ENCODE measurements at places on chromosomes 13 and 19.

DNA sequence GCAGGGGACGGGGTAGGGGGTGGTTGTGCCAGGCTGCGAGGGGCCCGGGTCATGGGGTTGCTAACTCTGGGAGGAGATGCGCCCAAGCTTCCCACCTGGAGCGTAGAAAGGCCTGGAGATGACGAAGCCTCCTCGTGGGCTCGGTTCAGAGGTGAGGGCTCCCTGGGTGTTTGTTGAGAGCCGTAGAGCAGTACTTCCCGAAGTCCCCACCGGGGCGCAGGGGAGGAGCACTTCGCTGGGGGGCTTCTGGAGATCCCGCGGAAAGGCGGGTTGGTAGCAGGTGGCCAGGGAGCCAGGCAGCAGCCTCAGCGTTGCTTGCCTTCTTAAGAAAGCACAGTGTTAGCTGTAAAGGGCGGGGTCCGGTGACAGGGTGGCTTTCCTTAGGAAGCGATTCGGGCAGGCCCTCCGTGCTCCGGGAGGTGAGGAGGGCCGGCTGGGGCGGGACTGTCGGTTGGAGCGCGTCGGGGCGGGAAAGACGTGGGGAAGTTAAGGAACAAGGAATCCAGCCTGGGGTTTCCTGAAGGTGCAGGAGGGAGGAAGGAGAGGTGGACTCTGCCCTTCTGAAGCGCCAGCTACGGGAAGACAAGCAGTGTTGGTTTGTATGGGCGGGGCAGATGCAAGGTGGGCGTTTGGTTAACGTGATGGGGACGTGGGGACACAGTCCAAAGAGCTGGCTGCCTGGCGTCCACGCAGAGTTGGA, 3.3 kb downstream of the VSTM2B start:
- DNase-seq: no peak

DNA sequence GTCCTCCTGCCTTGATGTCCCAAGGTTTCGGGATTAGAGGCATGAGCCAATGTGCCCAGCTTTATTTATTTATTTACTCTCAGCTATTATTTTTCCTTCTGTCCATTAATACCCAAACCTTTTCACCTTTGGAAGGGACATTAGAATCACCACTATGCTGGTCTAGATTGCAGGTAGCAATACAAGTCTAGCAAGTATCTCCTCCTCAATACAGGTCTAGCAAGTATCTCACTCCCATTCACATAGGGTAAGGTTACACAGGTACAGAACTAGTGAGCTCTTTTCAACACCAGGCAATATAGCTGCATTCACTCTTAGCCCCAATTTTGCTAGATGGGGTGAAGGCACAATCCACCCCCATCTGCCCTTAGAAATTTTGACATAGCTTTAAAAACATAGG, 17.4 kb upstream of the SPRYD7 start:
- DNase-seq: no peak

GRCh38 chr13:109439813-109440212, 346.6 kb downstream of the IRS2 start:
- no peak for DNase-seq

DNA sequence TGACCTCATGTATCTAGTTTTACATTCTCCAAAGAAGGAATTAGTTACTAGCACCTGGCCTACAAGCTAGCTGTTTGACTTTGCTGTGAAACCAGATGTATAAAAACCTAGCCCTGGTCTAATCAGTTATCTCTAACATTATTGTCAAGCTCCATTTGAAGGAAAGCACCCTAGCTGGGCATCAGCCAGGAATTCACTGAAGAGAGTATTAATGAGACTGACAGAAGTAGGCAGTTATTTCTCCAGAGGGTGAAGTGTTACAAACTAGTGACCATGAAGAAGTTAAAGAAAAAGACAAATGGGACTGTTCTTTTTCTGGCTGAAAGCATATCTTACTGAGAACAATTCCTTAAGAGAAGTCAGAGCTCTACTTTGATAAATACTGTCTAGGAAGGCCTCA, 2529.3 kb upstream of the PCDH20 start:
- DNase-seq: no peak

- no peak for DNase-seq
These were observed 61.0 kb upstream of the SHISA2 start for GRCh38 chr13:26112843-26113242.

GRCh38 chr19:47267350-47267759, 7.3 kb upstream of the INAFM1 start:
- no peak for DNase-seq

- no peak for DNase-seq
These were observed 141.3 kb upstream of the HTR2A start for GRCh38 chr13:47038188-47038587.

GRCh38 chr13:97261254-97262005, 39.3 kb downstream of the MBNL2 start:
- no peak for DNase-seq

DNA sequence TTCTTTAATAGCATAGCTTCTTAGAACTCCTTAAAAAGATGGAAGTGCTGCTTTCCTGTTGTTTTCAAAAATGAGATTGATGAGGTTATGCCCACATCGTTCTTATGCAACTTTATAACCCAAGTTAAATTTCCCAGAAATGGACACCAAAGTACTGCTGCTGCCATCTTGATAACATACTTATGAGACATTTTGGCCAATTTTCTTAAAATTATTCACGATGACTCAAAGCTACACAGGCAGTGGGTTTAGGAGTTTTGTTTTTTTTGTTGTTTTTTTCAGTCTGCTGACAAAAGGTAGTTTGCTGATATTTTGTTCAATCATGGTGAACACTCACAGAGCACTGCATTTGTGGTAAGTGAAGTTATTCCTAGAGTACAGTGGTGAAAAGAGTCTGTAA, 54.9 kb upstream of the RFC3 start:
- no peak for DNase-seq

DNA sequence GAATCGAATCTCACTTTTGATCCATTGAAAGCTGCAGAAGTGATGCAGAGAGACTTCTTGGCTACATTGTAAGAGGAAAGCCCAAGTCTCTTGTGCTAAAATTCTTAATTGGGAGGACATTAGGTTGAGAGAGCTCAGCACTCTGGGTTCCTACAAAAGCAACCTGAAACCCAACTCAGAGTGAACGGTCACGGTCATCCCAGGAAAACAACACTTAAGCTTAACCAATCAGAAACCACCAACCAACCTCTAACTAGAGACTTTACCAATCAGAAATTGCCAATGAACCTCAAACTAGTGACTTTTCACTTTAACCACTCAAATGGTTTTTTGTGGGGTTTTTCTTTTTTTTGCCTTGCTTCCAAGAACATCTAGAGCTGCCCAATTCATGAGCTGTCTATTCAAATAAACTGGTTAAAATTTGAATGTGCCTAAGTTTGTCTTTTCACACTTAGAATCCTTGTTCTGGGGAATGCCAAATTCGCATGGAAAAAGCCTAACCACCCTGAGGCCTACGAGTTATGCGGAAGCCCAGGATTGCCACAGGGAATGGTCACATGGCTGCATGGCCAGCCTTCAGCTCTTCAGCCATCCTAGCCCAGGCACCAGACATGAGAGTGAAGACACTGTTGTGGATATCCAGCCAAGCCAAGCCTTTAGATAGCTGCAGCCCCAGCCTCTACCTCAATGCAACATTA, 17.8 kb upstream of the CLN5 start:
- no peak for DNase-seq

DNA sequence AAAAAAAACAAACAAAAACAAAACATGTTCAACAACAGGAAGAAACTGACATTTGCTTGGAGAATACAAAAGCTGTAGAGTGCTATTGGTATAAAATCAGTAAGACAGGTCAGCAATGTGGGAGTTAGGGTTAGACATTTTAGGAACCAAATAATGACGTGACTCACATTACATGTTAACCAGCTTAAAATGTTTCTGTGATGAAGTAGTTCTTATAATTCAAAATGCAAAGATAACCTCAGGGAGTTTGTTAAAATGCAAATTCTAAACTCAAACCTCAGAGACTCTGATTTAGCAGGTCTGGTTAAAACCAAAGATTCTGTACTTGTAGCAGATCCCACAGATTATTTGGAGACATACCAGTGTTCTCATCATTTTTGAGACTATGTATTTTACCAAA, 549.4 kb upstream of the SLITRK1 start:
- no peak for DNase-seq

- DNase-seq: no peak
These were observed 70.5 kb downstream of the GJA3 start for GRCh38 chr13:20090349-20090748.

GRCh38 chr13:29817604-29818378, 32.6 kb downstream of the UBL3 start:
- DNase-seq: peak; percentile 83

- peak; percentile 80 for DNase-seq
These were observed 67.4 kb downstream of the STK24 start for GRCh38 chr13:98509271-98510155.

DNA sequence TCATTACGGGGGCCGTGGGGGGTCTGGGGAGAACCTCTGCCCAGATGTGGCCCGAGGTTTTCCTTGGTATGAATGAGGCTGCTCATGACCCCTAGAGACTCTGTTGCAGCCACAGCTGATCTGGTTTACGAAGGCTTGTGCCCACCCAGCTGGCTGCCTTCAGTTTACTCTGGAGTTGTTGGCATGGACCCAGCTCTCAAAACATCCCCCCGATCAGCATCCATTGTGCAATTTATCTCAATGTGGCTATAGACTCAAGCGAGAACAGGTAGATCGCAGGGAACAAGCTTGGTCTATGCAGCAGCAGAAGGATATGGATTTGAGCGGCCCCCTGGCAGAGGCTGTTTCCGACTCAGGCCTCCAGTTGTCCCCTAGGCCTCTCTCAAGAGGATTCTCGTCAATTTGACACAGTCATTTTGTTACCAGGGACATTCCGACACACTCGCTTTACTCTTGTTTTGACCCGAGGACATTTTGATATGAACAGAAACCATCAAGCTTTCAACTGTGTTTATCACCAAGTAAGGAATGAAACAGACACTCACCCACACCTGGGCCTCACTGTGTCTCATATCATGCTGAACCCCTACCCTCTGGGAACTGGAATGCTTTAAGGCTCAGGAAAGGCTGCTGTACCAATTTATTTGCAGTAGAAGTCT, 161.5 kb downstream of the KATNAL1 start:
- no peak for DNase-seq

DNA sequence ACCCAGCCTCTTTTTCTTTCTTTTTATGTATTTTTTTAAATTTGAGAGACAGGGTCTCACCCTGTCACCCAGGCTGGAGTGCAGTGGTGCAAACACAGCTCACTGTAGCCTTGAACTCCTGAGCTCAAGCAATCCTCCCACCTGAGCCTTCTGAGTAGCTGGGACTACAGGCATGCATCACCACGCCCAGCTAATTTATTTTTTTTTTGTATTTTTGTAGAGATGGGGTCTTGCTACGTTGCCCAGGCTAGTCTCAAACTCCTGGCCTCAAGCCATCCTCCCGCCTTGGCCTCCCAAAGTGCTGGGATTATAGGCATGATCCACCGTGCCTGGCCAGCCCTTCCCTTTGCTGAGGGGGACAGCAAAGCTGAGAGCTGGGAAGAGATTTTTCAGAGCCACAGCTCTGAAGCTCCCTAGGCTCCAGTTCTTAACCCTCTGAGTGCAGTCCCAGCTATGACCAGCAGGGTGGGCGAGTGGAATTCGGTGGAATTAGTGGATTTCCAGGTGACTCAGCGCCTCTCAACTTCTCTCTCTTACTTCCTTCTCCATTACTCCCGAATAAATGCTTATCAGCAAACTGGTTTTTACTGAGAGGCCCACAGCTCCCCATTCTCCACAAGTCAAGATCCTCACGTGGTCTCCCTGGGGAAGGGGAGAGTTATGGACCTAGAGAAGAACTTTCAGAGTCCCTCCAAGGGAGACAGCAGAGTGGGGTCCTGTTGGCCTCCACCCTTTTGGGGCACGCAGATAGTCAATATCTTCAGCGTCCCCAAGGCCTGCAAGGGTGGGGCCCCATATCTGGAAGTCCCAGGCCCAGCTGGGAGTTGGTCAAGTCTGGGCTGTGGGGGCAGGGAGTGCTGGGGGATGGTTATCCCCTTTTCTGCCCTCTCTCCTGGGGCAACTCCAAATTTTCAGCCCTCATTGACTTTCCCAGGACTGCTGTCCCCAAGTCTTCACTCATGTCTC, 1.2 kb downstream of the BLVRB start:
- DNase-seq: peak; percentile 99

DNA sequence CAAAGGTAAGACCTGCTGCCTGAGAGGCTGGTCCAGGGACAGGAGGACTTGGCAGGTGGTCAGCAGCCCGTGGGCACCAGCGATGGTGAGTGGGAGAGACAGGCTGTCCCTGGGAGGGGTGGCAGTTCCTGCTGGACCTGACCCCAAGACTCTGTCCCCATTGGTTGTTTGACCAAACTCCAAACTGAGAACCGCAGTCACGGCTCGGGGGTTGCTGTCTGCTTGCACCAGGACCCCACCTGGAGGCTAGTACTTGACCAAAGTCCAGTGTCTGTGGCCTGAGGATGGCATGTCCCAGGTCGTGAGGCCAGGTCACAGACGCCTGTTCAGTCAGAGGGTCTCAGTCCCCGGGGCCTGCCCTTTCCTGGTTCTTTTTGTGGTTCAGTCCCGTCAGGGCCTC, 9.9 kb upstream of the ZNF14 start:
- DNase-seq: no peak

DNA sequence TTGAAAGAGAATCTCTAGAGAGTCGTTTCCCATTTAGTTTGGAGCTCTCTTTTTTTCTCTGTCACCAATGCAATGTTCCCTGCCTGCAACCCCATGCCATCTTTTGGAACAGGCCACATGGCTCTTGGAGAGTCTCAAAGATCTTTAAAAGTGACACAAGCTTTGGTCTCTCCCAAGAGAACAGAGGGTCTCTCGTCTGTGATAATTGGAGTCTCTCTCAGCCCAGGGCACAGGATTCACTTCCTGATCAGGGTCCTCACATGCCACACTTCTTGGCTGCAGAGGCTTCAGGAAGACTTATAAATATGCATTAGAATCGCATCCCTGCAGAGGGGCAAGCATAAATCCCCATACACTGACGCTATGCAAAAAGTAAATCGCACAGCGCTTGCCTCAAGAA, 240.5 kb downstream of the IRS2 start:
- DNase-seq: no peak
